ENCODE measurements at places on chromosomes 6 and 20.

DNA sequence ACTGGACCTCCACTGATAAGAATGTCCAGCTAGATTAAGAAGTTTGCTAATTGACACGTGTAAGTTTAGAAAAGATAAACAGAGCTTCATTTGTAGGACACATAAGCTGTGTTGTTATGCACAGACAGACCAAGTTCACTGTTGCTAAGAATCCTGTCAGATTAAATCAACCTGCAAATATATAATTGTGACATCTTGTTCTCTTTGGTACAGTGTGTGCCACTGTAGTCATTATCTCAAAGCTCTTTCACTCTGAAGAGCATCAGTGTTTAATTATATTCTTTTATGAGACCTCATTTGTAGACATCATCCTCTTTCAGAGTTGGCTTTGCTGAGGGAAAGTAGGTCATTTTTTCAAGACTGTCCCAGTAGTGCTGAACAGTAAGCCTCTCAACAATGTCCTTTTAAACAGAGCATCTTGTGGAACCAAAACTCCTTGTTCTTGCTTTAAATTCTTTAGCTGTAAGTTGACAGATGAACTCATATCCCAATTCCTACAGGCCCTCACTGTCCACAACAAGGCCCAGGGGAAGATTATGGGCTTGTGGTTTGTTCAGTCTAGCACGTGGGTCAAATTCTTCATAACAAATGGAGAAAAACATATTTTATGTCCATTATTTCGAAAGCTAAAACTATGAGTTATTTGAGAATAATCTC is 252.4 kb downstream of the HDGFL1 start:
- DNase-seq = no peak

- DNase-seq = no peak
Measured at GRCh38 chr20:31833931-31834521, 11.4 kb downstream of the FOXS1 start.

DNA sequence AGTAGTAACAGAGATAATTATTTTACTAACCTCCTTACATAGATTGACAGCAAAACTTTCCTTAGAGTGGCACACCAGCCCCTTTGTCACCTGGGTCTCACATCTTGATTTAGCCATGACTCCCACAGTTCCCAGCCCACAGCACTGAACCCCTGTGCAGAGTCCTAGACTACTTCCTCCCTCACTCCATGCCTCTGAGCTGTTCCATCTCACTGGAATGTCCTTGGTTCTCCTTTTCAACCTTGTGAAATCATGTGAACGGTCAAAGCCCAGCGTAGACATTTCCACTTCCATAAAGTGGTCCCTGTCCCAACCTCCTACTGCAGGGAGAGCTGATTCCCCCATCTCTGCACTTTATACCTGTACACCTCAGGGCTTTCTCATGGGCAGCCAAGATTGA is 19.7 kb downstream of the CGA start:
- no peak for DNase-seq

DNA sequence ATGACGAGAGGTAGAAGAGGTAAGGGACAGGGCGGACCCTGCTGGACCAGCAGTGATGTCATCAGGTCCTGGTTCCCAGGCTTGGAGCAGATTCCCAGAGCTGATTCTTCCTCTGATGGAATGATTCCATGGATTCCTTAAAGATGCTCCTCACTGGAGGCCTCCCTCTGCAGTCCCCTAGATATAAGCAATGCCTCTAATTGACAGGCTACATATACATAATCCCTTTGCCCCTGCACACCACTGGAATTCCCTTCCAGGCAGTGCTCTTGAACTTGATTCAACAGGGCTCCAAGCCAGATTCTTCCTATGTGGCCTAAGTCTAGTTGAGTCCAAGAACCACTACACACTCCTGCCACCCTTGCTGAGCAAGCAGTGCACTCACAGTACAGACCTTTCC is 52.3 kb upstream of the L3MBTL3 start:
- no peak for DNase-seq

DNA sequence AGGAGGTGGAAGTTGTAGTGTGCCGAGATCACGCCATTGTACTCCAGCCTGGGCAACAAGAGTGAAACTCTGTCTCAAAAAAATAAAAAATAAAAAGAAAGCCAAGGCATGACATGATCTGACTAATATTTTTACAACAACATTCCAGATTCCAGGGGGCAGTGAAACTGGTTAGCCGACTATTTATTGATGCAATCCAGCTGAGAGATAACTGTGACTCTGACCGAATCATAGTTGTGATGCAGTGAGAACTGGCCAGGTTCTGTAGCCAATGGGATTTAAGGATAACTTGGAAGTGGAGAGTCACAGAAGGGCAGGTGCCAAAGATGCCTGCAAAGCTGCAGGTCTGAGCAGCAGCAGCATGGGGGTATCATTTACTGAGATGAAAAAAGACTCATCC is 82.9 kb upstream of the TSHZ2 start:
- no peak for DNase-seq

DNA sequence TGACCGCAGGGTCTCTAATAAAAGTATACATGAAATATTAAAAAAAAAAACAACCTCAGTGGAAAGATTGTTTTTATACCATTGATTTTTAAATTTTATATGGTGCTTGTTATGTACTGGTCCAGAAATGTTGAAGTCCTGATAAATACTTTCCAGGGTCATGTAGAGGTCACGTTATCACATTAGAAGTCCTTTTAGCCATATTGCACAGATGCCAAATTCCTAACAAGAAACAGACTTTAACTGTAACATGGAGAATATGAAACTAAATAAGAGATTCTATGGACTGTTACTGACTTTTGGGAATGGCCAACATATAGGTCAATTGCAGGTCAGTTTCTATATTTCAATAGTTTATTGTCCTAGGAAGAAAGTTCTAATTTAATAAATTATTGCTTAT is 89.0 kb downstream of the ADGRB3 start:
- no peak for DNase-seq

- no peak for DNase-seq
Measured at GRCh38 chr6:122845916-122846612, 57.0 kb downstream of the SMPDL3A start.

DNA sequence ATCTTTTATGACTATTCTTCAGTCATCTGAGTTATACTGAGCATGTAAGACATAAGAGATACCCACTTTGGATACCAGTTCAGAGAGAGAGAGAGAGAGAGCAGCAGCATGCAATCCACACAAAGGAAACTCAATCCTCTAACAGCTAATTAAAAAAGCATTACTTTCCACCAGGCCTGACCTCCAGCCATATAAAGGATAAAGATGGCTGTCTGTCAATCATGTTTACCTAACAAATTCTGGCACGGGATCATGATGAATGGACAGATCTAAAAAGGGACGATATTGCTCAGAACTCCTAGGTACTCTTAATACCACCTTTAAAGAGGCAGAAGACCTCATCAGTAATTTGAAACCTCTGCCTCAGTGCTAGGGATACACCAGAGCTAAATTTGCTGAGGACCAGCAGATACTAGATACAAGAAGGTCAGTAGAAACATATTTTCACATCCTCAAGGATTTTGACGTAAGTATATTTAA is 159.2 kb downstream of the RPS12 start:
- no peak for DNase-seq

GRCh38 chr6:29081312-29081711 is 5.8 kb downstream of the OR2B3 start:
- DNase-seq = no peak

DNA sequence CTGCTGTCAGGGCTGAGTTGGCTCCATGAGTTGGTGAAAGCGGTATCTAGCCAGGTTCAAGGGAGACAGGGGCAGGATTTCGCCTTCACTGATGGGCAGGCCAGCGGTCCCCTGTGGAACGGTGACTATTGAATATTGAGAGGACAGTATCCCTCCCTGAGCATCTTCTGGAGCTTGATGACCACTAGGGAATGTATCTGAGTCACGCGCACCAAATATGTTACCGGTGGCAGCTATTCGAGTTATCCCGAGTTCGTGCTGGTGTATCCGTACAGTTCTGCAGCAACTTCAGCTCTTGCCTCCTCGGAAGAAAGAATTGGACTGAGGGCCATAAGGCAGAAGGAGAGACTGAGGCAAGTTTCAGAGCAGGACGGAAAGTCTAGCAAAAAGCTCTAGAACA is 24.8 kb downstream of the MTHFD1L start:
- DNase-seq = no peak

DNA sequence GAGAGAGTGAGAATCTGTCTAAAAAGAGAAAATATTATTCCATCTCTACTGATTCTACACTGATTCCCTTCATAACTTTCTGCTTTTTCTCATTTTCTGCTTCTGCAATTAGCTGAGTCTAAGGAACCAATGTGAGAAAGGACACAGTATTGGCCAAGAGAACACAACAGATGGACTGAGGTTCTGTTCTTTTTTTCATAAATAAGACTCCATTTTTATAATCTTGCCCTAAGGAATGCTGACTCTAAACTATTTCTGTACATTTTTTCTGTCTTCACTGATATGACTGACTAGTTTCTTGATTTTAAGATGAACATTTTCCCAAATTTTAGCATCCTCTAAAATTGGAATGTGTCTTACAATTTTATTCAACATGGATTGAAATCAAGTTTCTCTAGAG is 87.0 kb upstream of the IYD start:
- no peak for DNase-seq

- no peak for DNase-seq
Measured at GRCh38 chr20:45949542-45950329, 15.3 kb downstream of the PCIF1 start.

GRCh38 chr20:16970776-16971175 is 222.6 kb downstream of the OTOR start:
- no peak for DNase-seq

DNA sequence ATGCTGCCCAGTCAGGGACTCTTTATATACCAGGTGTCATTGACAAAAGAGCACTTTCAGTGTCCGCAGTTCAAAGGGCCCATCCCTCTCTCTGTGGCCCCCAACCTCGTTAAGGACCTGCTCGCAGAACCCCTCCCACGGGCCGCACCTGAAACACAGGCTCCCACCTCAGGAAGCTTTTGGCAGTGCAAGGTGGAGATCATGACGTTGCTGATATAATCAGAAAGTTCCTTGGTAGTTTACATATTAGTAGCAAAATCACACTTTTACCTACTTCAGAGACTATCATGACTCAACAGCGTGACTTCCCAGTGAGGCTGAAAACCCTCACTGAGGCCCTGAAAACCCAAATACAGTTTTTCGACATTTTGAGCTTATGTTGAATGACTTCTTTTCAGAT is 4.1 kb downstream of the TTLL2 start:
- DNase-seq = no peak

DNA sequence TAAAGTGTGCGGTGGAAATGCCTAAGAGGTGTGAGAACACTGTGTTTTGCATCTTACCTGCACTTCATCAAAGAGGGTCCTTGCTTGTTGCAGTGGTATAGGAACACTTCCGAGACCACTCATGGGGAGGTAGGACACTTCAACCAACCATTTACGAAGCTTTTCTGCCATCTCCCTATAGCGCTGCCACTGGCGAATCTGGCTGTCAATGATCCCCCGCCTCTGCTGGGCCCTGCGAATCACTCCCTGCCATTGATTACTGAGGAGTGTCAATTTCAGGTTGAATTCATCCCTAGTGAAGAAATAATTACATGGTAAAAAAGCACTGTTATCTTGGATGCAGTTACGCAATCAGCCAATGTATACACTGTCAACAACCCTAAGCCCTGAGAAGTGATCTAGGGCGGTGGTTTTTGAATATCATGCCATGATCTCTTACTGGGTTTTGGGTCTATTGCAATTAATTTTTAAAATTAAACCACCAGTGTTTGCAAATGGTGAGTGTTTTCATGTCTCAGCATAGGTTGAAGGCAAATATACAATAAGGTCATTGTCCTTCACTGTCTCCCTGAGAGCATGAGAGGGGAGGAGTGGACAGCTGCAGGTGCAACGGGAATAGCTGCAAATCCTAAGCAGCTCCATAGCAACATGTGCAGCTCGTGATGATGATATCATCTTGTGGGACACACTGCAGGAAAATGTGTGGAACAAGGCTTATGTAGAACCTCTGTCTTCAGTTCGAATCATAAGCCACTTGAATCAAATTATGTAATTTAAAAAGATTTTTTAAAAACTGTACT is 400.6 kb downstream of the ESR1 start:
- no peak for DNase-seq

- DNase-seq = no peak
Measured at GRCh38 chr6:116528133-116528532, 16.7 kb downstream of the CALHM5 start.

DNA sequence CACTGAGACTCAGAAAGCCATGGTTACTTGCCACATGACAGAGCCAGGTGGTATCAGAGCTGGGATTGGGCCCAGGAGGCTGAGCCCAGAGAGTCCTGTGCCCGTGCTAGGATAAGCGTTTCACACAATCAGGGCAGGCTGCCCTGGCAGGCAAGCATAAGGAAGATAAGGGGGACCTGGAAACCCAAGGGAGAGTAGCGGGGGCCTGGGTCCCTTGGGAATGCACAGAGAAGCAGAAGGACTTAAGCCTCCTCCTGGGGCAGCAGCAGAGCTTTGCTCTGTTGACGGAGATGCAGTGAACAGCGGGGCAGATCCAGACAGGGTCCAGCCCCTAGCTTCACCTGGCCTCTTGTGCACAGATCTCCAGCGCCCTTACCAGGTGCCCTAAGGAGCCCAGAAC is 8.7 kb downstream of the TRIB3 start:
- DNase-seq = no peak

DNA sequence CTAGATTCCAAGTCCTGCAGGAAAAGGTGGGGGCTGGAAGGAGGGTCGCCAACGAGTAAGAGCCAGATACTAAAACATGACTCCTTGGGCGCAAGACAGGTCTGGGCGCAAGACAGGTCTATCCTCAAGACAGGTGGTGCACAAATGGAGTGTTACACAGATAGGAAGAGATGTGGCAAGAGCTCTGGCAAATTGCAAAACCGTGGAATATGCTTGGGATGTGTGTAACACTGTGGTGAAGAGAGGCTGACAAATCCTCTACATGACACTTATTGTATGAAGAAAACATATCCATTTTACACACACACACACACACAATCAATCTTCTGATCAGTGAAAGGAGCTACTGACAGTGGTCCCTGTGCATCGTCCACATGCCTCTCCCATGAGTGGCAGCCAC is 77.6 kb downstream of the TBC1D7 start:
- no peak for DNase-seq

DNA sequence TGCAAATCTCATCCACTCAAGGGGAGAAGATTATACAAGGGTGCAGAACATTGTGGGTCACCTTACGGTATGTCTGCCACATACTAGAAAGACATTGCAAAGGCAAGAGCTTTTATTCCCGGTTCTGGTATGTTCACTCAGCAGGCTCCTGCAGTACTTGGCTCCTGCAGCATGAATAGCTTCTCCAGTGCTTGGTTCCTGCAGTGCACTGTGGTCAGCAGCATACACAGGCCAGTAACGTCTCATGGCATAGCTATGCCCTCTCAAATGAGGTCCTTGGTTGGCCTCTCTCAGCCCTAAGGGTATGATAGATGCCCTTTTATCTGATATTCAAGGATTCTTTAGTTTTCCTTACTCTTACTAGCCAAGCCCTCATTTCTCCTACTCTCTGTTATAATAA is 12.6 kb downstream of the TCP11 start:
- no peak for DNase-seq

DNA sequence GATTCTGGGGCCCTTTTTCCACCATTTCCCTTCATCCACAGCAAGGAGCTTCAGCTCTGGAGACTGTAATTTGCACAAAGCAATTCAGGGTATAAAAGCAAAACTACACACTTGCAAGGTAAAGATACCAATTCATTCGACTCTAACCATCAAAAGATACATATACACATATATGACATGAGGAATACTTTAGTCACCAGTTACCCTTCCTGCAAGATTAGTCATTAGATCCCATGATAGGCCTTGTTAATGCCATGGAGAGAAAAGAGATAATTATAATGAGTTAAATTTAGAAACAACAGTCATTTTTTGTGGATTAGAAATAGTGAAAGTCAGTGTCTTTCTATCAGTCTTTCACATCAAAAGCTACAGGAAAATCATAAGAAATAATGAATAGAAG is 204.2 kb downstream of the KCNQ5 start:
- no peak for DNase-seq

- no peak for DNase-seq
Measured at GRCh38 chr20:50876063-50876685, 55.1 kb downstream of the ADNP start.

All from hypothalamus (tissue), 51 donors.